ENCODE measurements at places on chromosomes 3 and 15.

GRCh38 chr3:188446766-188447165 lies 292.8 kb downstream of the LPP start:
- no peak for DNase-seq

GRCh38 chr3:60933824-60934223 lies 317.4 kb downstream of the FHIT start:
- no peak for DNase-seq

- no peak for DNase-seq
Observed at GRCh38 chr3:197420115-197420514, 121.7 kb upstream of the DLG1 start.

GRCh38 chr3:22103423-22103822 lies 352.4 kb upstream of the ZNF385D start:
- no peak for DNase-seq

DNA sequence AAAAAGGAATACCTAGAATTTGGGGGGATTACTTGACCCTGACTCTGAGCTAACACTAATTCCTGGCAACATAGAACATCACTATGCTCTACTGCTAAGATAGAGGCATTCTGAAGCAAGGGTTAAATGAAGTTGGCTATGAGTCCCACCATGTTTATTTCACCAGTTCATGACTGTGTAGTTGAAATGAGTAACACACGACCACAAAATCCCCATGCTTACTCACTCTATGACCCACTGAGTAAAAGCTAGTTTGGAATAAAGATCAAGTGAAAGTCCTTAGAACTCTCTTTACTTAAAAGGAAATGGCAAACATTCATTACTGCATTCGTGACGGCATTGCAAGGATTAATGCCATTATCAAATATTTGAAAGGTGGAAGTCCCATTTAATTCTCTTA lies 47.4 kb downstream of the MRPL46 start:
- DNase-seq, result no peak

DNA sequence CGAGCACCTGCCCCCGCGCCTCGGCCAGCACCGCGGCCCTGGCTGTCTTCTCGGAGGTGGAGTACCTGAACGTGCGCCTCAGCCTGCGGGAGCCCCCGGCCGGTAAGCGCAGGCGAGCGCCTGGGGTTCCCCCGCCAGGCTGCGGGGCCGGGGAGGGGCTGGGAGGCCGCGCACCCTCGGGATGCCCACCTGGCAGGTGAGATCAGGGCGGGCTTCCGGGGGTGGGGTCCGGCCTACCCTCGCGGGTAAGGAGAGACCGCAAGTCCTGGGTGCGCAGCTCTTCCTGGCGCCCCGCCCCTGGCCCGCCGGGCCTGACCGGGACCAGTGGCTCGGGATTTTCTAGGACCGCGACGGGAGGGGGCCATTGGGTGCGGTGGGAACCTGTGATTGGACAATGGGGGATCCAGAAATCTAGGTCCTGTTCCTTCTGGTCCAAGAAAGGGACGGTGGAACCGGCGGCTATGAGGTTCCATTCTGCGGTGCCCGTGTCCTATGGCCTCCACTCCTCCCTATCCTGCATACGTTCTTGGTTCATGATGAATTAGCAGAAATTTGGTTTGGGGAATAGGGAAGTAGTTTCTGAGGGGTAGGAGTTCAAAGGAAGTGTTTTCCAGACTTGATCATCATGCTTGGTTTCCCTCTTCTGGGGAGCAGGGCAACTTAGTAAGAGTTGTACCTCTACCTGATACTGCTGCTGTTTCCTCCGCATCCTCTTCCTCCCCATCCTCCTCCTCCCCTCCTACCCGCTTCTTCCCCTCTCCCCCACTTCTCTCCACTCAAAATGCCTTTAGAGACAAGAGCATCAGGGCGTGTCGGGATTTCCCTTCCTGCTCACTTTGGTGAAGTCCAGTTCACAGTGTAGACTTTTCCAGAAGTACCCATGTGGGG lies 808 bp downstream of the ARRDC4 start:
- no peak for DNase-seq

DNA sequence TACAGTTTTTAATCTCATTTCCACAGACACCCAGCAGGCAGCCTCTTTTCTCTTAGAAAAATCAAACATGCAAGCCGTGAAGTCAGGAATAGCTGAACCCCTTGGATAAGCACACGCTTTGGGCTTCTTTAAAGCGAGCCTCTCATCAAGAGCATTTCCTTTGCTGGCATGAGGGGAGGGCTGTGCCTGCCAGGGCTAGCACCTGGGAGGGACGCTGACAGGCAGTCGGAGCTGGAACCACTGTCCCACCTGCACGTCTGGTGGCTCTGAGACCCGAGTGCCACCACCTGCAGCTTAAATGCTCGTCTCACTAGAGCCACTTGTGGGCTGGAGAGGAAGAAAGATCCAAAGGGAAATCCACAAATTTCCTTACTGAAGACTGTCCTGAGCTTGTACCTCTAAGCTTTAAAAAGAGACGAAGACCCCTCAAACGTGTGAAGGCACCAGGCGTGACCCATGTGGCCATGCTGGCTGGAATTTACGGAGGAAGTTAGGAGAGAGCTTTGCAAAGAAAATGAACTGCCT lies 9.4 kb downstream of the MAP6D1 start:
- DNase-seq, result no peak

- no peak for DNase-seq
Observed at GRCh38 chr3:71111784-71112440, 471.6 kb downstream of the FOXP1 start.

- no peak for DNase-seq
Observed at GRCh38 chr3:125186800-125187598, 25.5 kb downstream of the SLC12A8 start.

All from RPMI8226 (cell line).